ENCODE measurements at places on chromosomes 5 and 9.

- DNase-seq: no peak
Measured at GRCh38 chr5:40233268-40233667, 446.4 kb upstream of the PTGER4 start.

- no peak for DNase-seq
Measured at GRCh38 chr5:173429489-173430150, 101.4 kb upstream of the STC2 start.

DNA sequence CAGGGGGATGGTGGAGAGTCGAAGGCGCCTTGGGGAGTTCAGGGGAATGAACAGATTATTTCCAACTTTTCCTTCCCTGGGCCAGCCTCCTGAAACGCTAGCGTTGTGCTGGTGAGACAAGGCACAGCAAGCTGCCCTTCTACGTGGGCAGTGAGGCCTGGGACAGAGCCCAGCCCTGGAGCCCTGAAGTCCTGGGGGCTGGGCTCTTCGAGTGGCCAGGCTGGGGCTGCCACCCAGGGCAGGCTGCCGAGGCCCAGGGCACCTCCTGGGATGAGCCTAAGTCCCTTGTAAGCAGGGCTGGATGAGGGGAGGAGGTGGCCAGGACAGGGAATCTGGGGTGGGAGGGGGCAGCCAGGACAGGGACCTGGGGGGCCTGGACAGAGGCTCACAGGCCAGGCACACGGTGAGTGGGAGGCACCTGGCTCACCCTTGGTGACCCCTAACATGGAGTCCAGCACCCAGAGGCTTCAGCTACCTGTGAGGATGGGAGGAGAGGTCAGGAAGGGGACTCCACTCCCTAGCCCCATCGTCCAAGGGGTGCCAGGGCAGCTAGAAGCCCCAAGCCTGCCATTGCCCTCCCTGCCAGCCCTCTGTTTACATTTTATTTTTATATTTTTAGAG is 1.3 kb upstream of the LCN12 start:
- DNase-seq: no peak

- DNase-seq: no peak
Measured at GRCh38 chr9:73446306-73446705, 294.6 kb downstream of the ANXA1 start.

- DNase-seq: no peak
Measured at GRCh38 chr5:15929611-15930263, 249.9 kb downstream of the MARCHF11 start.

DNA sequence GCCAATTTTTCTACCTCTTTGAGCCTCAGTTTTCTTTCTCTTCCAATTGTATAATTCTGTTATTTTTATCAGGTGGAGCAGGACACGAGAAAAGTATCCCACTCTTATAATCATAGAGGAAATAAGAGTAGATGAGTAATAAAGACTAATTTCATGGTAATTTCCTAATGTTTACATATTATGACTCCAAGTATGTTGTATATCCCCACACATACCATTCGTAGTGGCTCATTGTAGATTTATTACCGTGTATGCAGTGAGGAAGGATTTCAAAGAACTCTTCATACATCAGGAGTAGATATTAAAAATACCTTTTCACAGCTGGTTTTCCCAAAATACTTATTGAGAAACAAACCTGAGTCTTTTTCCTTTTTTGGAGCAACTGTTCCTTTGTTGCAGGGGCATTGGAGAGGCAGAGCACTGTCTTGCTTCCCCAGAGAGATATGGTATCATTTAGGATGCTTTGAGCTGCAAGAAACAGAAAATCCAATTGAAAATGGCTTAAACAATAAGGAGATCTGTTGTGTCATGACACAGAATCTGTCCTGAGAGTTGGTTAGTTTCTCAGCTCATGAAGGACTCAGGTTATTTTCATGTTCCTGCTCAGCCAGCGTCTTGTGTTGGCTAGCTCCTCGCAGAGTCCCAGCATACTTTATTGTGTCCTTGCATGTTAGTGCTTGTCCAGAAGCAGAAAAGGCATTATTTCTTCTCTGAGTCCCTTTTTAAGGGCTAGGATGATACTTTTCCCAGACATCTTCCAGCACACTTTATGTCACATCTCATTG is 291.2 kb downstream of the ARHGAP26 start:
- DNase-seq: no peak

DNA sequence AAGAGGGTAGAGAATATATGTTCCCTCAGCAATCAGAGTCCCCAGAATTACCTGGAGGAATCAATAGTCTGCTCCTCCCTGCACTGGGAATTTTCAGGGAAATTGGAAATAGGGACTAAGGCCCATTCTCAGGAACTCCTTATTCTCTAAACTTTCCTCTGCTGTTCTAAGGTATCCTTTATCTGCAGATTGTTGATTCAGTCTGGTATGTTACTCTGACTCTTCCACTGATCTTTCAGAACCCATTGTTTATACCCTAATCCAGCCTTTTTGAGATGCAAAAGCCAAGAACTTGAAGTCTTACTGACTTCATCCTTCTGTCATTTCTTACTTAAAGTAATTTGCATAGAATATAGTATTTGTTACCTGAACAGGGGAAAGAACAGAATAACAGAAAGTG is 143.5 kb upstream of the PPP1R2B start:
- no peak for DNase-seq

- no peak for DNase-seq
Measured at GRCh38 chr5:60339691-60340201, 360.2 kb downstream of the DEPDC1B start.

GRCh38 chr5:89733772-89734171 is 675.8 kb downstream of the CETN3 start:
- DNase-seq: no peak

DNA sequence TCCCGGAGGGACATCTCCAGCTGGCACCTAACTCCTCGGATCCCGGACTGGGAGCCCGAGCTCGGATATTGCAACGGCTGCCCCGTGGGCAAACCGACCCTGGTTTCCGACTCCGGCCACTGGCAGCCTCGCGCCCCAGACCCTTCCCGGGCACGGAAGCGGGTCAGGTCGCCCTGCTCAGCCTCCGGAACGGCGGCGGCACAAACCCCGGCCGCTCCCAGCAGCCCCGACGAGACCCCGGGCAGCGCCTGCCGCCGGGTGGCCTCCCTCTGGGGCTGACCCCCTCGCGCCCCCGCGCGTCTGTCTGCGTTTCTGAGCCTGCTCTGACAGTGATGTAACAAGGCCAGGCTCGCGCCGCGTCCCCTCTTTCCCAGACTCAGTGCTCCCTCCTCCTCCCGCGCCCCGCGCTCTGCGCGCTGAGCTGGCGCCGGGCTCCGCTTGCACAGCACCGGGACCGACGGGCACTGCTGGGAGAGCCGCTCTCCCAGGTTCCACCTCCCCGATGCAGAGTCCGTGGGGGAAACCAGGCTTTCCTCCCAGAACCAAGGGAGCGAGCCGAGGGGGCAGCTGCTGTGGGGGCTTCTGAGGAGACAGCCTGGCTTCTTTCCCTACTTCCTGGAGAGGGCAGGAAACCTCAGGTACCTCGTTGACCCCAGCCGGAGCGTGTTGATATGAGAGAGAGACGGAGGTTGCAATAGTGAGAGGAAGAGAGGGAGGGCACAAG is at the start of gene TMEM215:
Gene TMEM215, plus strand, starts transcription at position 373 of the 724 bp plus-strand sequence. CDS start 644 bp downstream, outside the sequence.
- DNase-seq: no peak

- DNase-seq: no peak
Measured at GRCh38 chr9:129697656-129698253, 32.3 kb downstream of the PRRX2 start.

DNA sequence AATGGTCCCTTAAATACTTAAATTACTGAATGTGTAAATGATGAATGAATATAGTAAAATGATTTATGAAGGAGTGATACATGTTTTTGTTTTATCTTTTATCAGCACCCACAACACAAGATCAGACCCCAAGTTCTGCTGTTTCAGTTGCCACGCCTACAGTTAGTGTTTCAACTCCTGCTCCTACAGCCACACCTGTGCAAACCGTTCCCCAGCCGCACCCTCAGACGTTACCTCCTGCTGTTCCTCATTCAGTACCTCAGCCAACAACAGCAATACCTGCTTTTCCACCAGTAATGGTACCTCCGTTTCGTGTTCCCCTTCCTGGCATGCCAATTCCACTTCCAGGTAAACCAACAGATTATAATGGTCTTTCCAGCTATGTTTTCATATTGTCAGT is 16.3 kb downstream of the TCERG1 start:
- no peak for DNase-seq

DNA sequence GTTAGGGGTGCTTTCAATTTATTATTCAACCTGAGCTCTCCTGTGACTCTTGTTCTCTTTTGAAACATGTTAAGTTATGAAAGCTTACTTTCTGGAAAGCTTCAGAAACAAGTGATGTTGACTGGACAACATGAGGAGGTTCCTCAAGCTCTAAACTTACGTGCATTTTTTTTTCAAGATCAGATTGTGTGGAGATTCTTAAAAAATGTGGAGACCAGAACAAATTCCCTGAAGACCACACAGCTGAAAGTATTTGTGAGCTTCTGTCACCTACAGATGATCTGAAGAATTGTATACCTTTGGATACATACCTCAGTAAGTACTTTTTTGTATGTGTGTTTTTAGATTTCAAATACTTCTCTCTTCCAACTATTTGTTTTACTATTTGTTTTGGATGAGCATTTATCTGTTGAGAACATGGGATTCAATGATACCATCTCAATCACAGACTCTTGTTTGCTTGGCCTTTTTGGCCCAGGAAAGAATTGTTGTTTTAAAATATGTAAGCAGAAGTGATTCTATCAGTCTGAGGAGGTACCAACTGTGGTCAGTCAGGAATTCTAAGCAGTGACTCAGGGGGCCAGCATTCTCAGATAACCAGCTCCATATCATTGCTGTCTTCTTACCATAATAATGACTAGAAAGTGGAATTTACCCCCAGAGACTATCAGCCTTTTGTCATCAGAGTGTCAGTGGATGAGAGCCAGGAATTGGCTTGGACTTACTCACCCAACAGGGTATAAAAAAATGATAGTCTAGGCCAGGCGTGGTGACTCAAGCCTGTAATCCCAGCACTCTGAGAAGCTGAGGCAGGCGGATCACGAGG is 34.4 kb upstream of the GLIPR2 start:
- DNase-seq: no peak

GRCh38 chr9:114373960-114374730 is 13.6 kb downstream of the AKNA start:
- no peak for DNase-seq

DNA sequence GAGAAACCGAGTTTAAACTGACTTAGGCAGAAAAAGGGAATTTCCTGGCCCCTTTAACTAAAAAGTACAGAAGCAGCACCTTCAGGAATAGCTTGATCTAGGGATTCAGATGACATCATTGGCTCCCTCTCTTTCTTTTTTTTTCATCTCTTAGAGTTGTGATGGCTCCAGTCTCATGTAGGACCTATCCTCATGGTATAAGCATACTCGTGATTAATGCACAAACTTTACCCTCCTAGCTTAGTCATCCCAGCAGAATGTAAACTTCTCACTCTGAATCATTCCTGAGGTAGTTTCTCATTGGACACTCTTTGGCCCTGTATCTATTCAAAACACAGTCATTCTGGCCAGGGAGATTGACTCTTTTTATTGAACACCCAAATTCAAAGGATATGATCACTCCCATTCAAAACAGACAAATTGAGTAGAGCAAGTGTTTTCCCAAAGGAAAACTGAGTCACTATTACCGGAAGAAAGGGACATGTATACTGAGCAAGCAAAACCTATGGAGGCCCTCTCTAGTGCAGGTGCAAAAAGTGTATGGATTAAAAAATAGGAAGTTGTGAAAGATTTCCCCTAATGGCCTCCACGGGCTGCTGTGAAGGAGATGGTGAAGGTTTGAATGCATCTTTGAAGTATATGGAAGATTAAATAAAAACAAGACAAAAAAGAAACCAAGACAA is 27.6 kb upstream of the SMIM23 start:
- DNase-seq: no peak

DNA sequence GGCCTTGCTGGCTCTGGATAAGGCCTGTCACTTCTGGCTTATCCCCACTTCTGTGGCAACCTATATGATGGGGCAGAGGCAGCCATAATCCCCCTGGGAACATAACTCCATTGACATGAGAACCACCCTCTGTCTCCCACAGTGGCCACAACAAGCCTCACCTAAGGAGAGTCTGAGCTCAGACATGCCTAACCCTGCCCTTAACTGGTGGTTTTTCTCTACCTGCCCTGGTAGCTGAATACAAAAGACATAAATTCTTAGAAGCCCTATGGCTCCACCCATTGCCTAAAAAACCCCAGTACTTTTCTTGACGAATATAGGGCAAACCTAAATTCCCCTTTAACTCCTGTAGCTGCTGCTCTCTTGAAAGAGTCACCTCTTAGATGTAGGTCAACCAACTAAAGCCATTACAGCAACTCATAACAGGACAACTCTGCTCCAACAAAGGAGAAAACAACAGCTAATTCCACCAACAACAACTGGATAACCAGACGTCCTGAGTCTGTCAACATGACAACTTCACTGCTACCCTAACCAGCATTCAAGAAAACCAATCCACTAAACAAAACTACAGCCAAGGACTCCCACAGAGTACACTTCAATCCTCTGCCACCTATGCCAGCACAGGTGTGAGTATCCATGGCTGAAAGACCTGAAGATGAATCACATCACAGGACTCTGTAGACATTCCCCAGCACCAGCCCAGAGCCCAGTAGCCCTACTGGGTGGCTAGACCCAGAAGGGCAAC is 427.7 kb downstream of the PRELID2 start:
- no peak for DNase-seq

DNA sequence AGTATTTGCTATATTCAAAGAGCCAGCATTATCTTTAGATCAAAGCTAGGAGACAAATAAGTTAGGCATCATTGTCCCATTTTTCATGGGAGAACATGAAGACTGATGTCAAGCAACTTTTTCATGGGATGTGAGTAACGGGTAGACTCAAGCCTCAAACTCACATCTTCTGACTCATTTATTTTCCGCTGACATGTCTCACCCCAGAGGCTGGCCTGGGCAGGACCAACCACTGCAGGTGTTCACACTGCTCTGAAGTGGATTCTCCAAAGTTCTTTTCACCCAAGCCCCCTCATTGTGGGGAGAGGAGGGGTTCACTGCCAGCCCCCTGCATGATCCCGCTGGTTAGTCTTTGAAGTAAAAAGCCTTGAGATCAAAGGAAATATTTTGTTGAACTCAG is 34.9 kb upstream of the BASP1 start:
- DNase-seq: no peak

GRCh38 chr9:73133022-73133651 is 18.5 kb upstream of the ANXA1 start:
- DNase-seq: no peak

DNA sequence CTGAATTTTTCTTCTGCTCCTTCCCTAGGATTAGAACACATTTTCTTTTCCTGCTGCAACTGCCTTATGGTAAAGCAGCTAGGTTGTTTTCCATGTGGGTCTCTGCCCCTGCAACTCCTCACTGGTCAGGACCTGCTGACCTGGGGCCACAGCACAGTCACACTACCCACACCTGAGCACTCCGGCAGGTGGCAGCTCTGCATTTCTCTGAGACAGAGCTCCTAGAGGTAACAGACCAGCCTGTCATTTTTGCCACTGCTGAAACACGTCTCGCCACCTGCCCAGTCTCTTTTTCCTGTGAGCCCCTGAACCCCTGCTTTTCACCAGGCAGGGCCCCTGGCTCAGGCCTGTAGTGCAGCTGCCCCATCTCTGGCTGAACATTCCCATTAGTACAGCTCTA is 609.6 kb downstream of the HINT1 start:
- no peak for DNase-seq

Data from T follicular helper cell (primary cell).